Adrenal gland (tissue), 19 donors: ENCODE measurements at places on chromosomes 6 and 20. TPM values are rescaled to one million over a fixed set of nuclear protein-coding genes. Genes with fewer than 3 reads are reported as not detected.

CDC25B gene
- 35.8 TPM for polyA plus RNA-seq

BANF2 gene
- polyA plus RNA-seq: not detected

SNAP25 gene
- polyA plus RNA-seq: 35.9 TPM

ARHGAP40 gene
- 0.08 TPM for polyA plus RNA-seq

KCNQ5 gene
- polyA plus RNA-seq: 0.34 TPM

GHRH gene
- polyA plus RNA-seq: 0.91 TPM

TMEM181 gene
- 14.0 TPM for polyA plus RNA-seq

MOCS3 gene
- polyA plus RNA-seq: 3.3 TPM

HLA-DRA gene
- 129 TPM for polyA plus RNA-seq

TSHZ2 gene
- polyA plus RNA-seq: 37.7 TPM

UBE2V1 gene
- polyA plus RNA-seq: 78.7 TPM

PRKN gene
- polyA plus RNA-seq: 2.9 TPM

DNA sequence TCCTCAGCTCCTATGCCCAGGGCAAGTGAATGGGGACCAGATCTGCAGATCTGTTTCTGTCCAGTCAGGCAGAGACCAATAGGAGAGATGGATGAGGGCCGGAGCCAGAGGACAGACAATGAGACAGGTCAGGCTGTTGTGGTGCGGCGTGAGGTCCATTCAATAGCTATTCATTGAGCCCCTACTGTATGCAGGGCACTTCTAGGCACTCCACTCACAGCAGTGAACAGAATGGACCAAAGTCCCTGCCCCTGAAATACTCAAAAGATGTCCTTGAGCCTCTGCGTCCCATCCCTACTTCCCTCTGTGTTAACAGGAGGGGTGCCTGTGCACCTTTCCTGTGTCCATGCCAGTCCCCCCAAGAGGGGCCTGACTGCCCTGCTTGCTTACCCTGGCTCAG, 8.5 kb upstream of the TULP1 start:
- no peaks in the 10 kb centered on the region for H3K4me1 ChIP-seq
- H3K27me3 ChIP-seq: no peaks in the 10 kb centered on the region
- DNase-seq: no peak
- no peak overlapping the region for H3K4me3 ChIP-seq
- H3K36me3 ChIP-seq: no peaks in the 10 kb centered on the region

DNA sequence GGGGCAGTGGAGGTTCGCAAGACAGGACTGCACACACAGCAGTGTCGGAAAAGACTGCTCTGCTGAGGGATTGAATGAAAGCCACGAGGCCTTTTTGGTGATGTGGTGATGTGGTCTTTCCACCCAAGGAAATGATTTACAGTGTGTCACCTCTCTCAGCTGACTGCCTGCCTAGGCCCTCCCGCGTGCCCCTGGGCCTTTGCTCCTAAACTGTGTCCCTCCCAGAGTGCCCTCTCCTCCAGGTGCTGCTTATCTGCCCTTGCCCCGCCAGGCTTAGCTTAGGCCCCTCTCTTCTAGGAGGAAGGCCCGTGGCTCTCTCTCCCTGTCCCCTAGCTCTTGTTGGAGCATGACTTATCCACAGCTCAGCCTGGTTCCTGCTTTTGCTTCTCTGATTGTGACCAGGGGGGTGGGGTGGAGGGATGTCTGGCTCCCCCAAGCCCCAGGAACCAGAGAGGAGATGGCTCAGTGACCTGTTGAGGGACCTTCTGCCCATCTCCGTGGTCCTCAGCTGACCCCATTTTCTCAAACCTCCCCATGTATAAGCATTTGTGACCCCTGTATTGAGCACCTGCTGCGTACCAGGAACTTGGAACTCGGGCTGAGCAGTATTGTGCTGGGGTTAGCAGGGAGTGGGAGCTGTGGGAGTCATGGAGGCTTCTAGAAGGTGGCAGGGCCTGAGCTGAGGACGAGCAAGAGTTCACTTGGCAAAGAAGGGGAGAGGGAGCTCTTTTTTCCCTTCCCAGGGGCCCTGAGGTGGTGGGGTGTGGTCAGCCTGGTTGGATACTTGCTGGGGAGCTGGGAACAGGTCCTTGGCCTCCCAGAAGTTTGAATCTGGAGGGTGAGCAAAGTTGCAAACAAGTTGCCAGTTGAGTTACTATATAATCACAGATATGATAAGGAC, 2.2 kb downstream of the SRC start:
- H3K36me3 ChIP-seq: no peaks in the 10 kb centered on the region
- peaks cover 20% of the 10 kb centered on the region for H3K4me1 ChIP-seq
- H3K27ac ChIP-seq: no peak overlapping the region
- no peak for DNase-seq
- no peak overlapping the region for H3K4me3 ChIP-seq
- no peaks in the 10 kb centered on the region for H3K27me3 ChIP-seq

DNA sequence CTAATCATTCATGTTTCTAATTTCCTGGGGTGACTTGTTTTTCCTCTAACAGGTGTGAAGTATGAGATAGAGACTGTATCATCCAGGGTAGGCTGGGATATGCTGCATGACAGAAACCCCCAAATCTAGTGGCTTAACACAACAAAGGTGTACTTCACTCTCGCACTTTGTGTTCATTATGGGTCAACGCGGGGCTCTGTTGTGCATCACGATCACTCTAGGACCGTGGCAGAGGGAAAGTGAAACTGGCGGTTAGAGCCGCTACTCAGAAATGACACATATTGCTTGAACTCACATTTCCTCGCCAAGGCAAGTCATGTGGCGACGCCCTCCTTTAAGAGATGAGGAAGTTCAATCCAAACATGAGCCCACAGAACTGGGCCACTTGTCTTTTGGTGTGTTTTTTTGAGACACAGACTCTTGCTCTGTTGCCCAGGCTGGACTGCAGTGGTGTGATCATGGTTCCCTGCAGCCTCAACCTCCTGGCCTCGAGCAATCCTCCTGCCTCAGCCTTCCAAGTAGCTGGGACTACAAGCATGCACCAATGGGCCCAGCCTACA, 41.3 kb downstream of the PCNA start:
- H3K27me3 ChIP-seq: no peaks in the 10 kb centered on the region
- H3K4me1 ChIP-seq: peaks cover 9% of the 10 kb centered on the region
- peak overlapping the region; percentile 82 for H3K27ac ChIP-seq
- peak; percentile 67 for DNase-seq

DNA sequence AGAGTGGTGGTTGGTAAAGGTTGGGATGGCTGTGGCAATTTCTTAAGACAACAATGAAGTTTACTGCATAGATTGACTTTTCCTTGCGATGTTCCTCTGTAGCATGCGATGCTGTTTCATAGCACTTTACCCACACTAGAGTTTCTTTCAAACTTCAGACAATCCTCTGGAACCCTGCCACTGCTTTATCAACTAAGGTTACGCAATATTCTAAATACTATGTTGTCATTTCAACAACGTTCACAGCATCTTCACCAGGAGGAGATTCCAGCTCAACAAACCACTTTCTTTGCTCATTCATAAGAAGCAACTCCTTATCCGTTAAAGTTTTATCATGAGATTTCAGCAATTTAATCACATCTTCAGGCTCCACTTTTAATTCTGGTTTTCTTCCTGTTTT, 161.2 kb upstream of the NRSN1 start:
- no peak overlapping the region for H3K4me3 ChIP-seq
- no peak for DNase-seq
- H3K4me1 ChIP-seq: no peaks in the 10 kb centered on the region
- H3K27ac ChIP-seq: no peak overlapping the region
- H3K27me3 ChIP-seq: no peaks in the 10 kb centered on the region
- H3K36me3 ChIP-seq: no peaks in the 10 kb centered on the region

DNA sequence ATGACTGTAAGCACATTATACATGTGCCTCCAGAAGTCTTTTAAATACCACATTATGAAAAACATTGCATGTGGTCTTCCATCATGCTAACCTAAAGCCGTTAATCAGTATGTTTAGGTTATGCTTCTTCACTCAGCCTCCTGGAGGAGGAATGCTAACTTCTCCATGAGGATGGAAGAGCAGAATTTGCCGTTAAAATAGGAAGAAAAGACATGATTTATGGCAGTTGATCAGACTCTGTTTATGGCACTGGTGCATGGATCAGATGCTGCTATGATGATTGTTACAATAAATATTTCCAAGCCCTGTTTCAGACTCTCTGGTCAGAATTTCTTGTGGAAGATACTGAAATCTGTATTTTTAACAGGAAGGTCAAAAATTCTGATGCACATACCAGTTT, 31.7 kb downstream of the MAP3K4 start:
- H3K27ac ChIP-seq: no peak overlapping the region
- no peak for DNase-seq
- no peak overlapping the region for H3K4me3 ChIP-seq
- no peaks in the 10 kb centered on the region for H3K27me3 ChIP-seq

GRCh38 chr6:55180258-55180657, 5.9 kb downstream of the HCRTR2 start:
- no peaks in the 10 kb centered on the region for H3K36me3 ChIP-seq
- no peaks in the 10 kb centered on the region for H3K4me1 ChIP-seq
- H3K27ac ChIP-seq: no peak overlapping the region
- H3K27me3 ChIP-seq: peaks cover 4% of the 10 kb centered on the region

GRCh38 chr6:44522871-44523270, 135.4 kb downstream of the CDC5L start:
- H3K27ac ChIP-seq: no peak overlapping the region
- no peaks in the 10 kb centered on the region for H3K27me3 ChIP-seq
- H3K4me3 ChIP-seq: no peak overlapping the region

DNA sequence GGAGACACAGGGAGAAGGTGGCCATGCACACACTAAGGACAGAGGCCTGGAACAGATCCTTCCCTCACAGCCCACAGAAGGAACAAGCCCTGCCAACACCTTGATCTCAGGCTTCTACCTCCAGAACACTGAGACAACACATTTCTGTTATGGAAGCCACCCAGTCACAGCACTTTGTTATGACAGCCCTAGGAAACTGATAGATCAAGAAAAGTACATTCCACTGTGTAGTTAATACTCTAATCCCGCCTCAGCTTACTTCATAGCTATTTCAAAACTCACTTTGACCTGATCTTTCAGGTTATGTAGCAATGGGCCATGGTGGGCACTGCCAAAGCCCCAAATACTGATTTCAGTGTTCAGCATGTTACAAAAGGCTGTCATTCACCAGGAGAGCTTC, 66.8 kb downstream of the CD24 start:
- no peak overlapping the region for H3K4me3 ChIP-seq
- H3K4me1 ChIP-seq: no peaks in the 10 kb centered on the region
- no peak for DNase-seq
- H3K27me3 ChIP-seq: no peaks in the 10 kb centered on the region
- no peaks in the 10 kb centered on the region for H3K36me3 ChIP-seq

DNA sequence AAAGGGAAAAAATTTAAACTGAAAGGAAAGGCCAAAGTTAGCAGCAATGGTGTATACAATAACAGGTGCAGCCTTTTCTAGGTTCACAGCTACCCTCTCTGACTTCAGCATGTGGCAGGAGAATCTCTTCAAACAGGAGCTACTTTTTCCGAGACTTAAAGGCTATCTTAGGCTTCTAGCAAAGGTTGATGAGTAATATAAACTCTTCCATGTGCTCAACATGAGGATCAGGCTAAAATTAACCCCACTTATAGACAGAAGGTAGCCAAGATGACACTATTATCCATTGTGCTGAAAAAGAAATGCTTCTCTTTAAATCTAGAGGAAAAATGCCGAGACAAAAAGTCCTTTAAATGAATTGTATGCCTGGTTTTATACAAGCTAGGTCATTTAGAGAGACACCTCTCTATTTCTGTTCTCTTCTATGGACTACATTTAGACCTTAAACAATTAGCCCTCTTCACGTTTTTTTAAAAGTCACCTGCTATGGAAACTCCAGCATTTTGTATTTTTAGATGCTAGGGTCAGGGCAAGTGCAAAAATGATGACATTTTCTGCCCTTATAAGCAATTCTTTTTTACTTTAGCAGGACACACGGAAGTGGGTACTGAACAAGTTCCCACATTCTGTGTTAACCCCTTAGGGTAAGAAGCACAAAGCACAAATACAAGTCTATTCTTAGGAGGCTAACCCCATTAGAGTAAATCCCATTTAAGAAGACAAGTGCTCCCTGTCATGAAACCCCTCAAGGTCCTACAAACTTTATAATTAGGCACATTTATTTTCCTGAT, 216.8 kb upstream of the CITED2 start:
- no peaks in the 10 kb centered on the region for H3K36me3 ChIP-seq
- DNase-seq: no peak
- no peaks in the 10 kb centered on the region for H3K27me3 ChIP-seq
- peaks cover 10% of the 10 kb centered on the region for H3K4me1 ChIP-seq
- H3K4me3 ChIP-seq: no peak overlapping the region
- H3K27ac ChIP-seq: no peak overlapping the region

DNA sequence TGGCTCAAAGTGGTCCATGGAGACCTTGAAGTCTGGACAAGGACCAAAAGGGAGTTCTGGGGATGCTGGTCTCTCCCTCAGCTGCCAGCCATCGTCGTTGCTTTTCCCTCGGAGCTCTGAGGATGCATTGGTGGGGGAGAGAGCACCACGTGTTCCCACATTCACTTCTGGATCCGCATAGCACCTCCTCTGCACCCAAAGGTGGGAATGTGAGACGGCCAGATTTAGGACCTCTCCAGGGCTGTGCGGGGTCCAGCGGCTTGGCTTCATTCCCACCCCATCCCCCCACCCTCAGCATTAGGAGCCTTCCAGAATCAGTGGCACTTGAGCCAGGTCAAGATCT, 1.1 kb downstream of the EPB41L1 start:
- peaks cover 70% of the 10 kb centered on the region for H3K4me1 ChIP-seq
- no peak for DNase-seq
- no peaks in the 10 kb centered on the region for H3K36me3 ChIP-seq
- no peak overlapping the region for H3K4me3 ChIP-seq
- H3K27ac ChIP-seq: peak overlapping the region; percentile 86
- no peaks in the 10 kb centered on the region for H3K27me3 ChIP-seq
